NCI-H69 (cell line): ENCODE measurements at places on chromosomes 7 and 10.

DNA sequence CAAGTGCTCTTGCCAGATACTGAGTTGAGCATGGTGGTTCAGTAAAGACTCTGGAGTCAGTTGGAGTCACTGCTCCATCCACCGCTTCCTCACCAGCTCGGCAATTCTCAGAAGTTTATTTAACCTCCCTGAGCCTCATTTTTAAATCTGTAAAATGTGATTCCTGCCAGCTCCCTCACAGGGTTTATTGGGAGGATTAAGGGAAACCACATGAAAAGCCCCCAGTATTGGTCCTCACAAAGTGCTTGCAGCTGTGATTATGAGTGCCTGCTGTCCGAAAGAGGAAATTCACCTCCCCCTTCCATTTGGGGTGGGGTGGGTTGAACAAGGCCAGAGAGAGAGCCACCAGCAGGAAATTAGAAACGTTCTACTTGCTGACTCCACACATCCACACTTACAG lies 99.0 kb downstream of the AOAH start:
- no peak for DNase-seq

DNA sequence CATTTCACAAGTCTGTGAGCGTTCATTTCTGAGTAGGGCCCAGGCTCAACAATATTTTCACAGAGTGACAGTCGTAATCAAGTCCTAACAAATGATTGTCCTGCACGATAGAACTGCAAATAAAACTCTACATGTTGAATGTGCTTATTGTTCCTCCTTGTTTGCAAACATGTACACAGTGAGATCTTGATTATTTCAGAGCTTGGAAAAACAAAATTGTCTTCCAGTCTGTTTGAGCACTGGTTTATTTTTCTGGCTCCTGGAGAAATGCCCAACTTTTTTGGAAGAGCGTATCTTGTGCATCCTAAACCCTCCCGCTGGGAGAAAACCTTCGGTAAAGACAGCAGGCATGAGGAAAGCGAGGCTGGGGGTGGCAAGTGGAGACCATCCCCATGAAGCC lies 91.1 kb downstream of the TEX36 start:
- DNase-seq = no peak

DNA sequence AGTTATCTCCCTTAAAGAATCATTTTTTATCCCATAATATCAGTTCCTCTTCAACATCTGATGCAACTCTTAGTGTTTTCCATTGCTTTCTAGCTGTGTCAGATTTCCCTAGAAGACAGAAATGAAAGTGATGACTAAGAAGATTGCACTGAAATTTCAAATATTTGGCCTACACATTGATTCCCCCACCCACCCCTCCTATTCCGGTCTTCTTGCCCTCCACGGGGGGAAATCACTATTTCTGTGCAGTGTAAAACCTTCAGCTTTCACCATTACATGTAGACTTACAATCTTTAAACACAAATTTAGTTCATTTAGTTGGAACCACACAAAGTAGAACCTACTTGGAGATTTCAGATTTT lies 63.7 kb upstream of the IL6 start:
- no peak for DNase-seq

DNA sequence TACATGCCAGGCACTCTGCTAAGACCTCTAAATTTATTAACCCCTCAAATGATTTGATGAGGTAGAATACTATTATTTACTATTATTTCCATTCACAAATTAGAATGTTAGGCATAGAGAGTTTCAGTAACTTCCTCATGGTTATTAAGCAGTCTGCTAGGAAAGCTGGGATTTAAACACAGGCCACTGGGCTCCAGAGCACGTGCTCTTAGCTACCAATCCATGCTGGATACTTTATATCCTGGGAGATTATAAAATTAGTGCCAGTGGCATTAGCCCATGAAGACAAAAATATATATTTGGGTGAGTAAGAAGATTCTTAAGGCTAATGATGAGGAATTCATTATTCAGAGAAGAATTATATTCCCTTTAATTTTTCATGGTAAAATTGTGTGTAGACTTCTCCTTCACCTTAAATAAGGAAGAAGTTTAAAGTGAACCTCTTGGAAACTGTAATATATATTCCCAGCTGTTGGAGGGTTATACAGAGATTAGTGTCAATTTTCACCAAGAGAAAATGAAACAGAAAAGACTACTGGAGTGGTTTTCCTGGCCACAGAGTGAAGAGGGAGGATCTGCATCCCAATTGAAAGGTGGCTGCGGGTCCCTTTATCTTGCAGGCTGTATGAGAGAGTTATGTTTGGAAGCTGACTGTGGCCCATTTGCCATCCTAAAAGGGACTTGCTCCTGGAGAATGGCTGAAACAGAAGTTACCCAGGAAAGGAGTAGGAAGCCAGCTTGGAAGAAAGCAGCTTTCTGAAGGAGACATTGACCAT lies 334.3 kb upstream of the TEX47 start:
- DNase-seq = no peak

- peak; percentile 76 for DNase-seq
Observed at GRCh38 chr7:96248405-96248804, 73.5 kb downstream of the SLC25A13 start.

- DNase-seq = peak; percentile 18
Observed at GRCh38 chr10:44045020-44045419, 339.9 kb downstream of the CXCL12 start.

- DNase-seq = peak; percentile 48
Observed at GRCh38 chr7:1704811-1705738, 35.0 kb downstream of the ELFN1 start.

DNA sequence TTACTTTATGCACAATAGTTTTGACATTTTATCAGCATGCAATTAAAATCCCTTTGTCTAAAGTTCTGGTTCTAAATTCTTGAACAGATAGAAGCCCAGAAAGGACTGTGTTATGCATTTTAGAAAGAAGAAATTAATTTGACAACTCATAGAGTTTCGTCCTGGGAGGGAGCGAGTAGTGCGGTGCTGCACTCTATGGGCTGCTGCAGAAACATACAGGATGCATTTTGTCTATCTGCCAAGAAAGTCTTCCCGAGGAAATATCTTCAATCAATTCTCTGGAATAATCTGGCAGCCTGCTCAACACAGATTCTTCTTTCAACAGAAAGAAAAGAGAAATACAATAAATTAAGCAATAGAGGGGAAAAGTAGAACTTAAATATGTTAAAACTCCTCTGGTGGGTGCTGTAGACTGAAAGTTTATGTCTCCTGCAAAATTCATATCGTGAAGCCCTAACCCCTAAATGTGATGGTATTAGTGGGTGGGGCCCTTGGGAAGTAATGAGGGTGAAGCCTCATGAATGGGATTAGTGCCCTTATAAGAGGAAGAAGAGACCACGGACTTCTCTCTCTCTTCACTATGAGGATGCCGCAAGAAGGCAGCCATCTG lies 39.0 kb upstream of the IFRD1 start:
- DNase-seq = peak; percentile 68

GRCh38 chr10:32930036-32930435 lies 28.0 kb downstream of the ITGB1 start:
- no peak for DNase-seq

- DNase-seq = no peak
Observed at GRCh38 chr10:74839708-74840107, 13.3 kb downstream of the KAT6B start.

DNA sequence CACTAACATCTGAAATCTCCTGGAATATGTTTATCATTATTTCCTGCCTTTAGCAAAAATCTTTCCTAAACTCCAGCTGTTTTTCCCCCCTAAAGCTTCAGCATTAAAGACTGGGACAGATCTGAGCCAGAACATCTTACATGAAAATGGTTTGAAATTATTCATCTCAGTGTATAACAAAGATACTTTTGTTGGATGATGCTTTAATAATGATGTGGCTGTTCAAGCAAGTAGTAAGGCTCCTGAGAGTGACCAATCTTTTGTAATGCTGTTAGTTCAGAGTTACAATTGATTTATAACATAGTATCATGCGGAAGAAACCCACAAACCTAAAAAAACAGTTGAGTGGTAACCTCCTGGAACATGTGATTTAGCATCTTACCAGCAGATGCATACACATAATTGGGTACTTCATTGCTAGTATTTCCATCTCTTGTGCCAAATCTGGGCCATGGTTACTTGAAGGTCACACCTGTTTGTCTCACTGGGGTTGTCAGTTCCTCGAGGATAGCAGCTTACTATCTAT lies 1.5 kb downstream of the BZW2 start:
- peak; percentile 53 for DNase-seq

- DNase-seq = no peak
Observed at GRCh38 chr7:53812135-53812534, 730.0 kb upstream of the VSTM2A start.

GRCh38 chr7:30027065-30027456 lies 559 bp upstream of the FKBP14 start:
- peak; percentile 64 for DNase-seq

DNA sequence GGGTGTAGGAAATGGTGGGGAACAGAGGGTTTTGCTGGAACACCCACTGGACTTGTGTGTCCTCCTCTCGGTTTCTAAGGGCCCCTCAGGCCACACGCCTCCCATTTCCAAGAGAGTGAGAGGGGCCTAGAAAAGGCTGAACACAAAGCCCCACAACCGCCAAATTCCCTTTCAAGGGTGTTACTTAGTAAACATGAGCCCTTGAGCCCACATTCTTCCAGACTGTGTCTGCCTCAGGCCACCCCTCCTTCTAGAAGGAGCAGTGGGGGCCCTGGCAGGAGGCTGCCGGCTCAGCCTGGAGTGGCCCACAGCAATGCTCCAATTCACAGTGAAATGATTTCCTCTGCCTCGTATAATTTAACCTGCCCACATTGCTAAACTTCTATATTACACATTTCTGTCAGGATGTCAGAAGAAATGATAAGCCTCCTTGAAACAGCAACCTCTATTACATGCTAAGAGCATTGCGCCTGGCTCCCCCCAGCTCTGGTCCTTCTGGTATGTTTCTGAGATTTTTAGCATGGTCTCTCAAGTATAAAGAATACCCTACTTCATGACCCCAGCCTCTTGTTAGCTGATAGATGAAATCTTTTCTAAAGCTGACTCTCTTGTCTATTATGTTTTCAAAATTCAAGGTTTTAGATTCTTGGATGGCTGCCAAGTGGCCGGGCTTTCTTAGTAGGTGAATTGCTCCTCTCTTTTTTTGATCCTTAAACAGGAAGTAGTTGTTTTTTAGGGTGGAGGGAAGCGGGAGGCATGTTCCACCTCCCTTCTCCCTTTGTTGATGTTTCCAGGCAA lies 673.9 kb upstream of the GALNT17 start:
- peak; percentile 66 for DNase-seq

DNA sequence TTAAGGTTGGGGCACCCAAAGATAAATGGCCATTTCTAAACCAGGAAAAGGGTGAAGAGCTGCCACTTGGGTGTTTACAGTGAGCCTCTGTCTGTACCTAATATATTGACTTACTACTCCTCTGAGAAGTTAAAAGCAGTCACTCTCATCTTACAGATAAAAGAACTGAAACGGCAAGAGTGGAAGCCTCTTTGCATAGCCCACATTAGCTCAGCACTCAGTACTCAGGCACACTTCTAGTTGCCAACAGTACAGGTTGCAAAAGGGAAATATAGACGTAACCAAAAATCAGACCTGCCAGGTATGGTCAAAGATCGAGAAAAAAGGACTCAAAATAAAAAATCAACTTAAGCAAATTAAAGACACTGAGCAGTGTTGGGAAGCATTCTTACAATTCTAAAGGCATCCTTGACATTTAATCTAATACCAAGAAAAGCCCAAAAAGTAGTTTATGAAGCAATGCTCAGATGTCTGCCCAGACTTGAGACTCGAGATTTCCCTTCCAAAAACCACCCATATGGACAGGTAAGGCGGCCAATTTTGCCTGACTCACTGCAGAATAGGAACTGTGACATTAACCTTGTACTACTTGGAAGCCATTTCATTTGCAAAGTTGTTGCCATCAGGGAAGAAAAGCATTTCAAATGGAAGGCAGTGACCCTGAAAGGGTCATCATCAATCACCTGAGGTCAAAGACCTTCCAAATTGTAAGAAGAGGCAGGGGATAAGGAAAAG lies 139.3 kb downstream of the SLC25A13 start:
- DNase-seq = peak; percentile 91

GRCh38 chr7:72405418-72405817 lies 6.7 kb downstream of the CALN1 start:
- peak; percentile 75 for DNase-seq

- DNase-seq = no peak
Observed at GRCh38 chr10:127535802-127536515, 13.2 kb upstream of the NPS start.
